ENCODE measurements at places on chromosomes 11 and 22.

- DNase-seq, result no peak
Observed at GRCh38 chr22:33400891-33401290, 342.7 kb upstream of the SYN3 start.

DNA sequence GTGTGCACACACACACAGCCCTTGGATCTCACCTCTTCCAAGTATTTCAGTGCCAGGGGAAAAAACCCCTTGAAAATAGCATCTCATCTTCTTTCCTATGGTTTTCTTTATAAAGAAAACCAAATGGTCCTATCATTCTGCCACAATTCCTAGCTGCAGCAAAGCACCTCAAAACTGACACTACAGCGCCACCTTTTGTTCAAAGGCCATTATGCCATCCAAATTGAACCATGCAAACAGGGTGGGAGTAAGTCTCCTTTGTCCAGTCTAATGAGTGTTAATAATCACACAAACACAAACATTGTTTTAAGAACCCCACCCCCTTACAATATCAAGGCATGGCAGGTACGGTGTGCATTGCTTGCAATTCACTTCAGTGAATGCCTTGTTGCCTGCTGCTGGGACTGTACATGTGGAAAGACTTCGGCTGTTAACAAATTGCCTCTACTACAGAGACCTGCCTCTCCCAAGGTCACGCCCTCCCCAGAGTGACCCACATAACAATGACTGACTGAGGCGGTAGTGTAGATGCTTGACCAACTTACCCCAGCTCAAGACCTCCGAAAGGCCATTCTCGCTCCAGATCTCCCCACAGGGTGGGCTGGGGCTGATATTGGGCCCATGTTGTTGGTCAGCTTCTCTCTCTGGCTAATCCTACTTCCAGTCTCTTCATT, 31.7 kb downstream of the FAM181B start:
- no peak for DNase-seq

DNA sequence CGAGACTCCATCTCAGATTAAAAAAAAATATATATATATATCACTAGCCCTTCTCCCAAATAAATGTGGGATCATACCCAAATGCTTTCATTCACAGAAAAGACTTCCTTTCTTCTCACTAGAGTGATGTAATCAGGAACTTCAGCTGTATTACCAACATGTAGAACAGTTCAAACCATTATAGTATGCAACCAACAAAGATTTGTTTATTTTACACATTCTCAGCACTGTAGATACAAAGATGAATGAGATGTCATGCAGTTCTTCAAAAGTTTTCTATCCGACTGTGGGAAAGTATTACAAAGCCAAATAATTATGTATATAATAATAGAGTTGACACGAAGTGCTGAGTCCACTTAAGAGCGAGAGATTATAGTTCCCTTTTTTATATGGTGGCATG, 22.2 kb upstream of the ZNF143 start:
- DNase-seq, result no peak

DNA sequence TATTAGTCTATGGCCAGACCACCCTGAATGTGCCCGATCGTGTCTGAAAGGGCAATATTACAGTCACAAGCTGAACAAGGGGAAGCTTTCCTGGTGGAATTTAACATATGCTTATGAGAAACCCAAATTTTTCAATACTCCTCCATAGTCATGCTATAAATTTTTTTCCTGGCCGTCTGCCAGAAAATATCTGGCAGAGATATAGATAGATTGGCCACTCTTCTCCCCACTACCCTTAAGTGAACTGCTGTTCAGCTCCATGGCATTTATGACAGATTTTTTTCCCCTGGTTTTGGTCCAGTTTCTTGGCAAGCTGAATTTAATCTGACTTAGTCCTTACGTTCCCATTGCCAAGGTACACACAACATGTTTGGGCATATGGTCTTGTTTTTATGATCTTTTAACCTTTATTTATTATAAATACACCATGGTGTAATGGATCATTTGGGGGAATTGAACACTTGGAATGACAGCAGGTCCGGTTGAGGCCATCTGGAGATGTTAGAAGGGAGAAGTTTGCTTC, 328.5 kb downstream of the CNTN5 start:
- DNase-seq, result no peak

GRCh38 chr22:36356708-36357624, 30.8 kb downstream of the MYH9 start:
- DNase-seq, result no peak

- DNase-seq, result no peak
Observed at GRCh38 chr11:86292912-86293616, 9.0 kb upstream of the HIKESHI start.

All from skin of body (tissue), 3 donors.